ENCODE measurements at places on chromosomes 7 and 10.

DNA sequence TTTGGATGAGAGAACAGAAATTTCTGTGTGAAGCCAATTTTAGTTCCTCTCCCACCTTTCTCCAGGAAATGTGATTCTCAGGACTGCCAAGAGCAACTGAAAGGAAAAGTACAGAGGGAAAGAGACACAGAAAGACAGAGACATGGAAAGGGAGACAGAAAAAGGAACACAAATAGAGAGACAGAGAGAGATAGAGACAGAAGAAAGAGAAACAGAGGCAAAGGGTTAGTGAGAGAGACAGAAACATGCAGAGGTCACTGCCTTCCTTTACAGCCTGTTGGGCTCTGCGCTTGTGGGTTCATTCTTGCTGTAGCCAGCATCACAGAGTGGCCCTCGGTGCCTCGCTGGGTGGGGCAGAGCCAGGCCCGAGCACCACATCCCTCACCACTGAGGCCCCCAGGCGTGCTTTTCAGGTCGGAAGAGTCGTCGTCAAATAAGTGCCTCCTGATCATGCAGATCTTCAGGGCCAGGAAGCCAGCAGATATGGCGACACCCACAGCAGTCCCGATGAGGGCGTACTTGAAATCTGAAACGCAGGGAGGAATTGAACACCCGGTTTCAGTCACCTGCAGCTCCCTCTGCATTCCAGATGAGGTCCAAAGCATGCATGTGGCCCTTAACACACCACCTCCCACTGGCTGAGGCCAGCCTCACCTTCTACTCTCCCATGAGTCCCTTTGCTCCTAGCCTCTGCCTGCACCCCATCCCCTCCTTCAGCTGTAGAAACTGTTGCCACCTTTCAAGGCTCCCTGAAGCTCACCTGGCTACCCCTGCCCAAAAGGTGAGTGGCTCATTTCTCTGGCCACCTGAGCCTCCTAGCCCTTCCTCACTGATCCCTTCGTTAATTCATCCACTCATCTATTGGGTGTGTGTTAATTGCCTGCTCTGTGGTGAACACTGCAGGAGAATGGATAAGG, 21.4 kb downstream of the TMEM273 start:
- no peak for DNase-seq

DNA sequence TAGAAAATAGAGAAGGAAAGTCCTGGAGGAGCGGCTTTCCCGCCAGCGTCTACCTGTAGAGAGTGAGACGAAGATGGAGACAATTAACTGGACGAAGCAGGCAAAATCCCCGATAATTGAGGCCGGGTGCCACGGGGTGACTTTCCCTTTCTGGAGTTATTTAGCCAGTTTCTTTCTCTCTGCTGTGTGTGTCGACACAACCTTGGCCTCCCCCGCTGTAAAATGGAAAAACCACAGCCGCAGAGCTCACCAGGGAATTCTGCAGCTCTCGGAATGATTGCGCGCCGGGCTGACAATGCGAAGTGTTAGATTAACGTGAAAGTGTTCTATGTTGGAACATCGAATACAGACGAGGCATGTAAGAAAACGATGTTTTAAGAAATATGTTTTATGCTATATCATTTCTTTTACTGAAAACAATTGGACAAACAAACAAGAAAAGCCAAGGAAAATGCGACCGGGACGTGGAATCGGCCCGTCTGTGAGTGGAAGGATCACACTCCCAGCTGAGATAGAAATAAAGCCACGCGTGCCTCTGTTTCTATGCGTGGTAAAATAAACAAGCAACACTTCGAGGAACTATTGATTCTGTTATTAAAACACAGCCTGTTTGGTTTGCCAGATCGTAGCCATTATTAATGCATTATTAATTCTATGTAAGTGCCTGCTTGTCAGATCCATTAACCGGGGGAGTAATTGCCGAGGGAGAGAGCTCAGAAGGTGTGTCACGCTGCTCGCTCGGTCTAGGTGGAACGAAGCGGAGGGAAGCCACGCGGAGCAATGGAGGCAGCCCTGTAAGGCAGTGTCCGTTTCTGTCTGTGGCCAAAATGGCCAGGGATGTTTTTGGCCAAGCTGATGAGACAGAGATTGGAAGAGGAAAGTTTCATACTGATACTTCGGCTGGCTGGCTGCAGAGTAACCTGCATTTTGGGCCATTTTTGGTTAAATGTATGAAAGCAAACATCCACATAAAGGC, 129.4 kb downstream of the DNAJB6 start:
- peak; percentile 30 for DNase-seq

DNA sequence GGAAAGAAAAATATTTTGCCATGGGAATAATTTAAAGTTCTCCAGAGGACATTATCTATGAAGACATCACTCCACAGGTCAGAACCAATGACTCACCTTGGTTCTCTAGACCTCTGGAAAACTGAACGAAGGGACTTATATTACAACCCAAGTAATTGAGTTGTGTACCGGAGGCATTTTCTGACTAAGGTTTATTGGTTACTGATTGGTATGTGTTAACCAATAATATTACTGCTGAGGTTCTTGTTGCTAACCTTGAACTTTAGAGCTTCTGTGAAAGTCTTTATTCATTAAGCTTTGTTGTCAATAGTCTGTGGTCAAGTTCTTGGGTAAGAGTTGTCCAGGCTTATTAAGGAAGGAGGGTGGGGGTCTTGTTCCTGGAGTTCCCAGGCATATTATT, 78.1 kb upstream of the MTPN start:
- DNase-seq, result no peak

GRCh38 chr7:6256109-6256483, 16.3 kb downstream of the CYTH3 start:
- DNase-seq, result peak; percentile 60

DNA sequence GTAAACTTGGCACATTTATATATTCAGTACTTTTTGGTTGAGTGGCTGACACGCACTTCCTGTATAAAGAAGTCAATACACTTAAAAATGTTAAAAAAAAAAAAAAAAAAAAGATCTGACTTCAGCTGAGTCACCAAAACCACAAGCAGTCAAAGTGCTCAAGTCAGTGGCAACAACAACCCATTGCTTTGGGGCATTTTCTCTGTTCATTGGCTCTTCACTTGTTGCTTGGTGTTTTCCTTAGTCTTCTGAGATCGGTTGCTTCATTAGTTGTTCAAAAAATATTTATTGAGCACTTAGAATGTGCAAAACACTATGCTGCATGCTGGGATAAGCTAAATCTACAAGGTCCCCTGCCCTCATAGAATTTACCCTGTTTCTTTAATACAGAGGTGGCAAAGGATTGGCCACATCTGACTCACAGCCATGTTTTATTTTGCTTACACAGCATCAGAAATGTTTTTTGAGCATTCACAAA, 63.7 kb downstream of the ZNRF2 start:
- peak; percentile 96 for DNase-seq

DNA sequence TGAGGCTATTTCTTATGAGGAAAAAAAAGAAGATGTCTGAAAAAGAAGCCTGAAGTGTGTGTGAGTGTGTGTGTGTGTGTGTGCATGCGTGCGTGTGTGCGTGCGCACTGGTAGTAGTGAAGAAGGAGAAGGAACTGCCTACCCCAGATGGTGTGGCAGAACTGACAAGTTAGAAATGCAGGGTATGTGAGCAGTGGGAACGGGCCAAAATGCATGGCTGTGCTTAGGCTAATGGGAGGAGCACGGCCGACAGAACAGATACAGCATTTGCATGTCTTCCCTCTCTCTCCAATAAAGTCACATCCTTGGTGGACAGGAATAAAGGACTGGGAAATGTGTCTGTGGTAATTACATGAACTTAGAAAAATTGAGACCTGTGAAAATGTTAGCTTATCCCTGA, 94.3 kb downstream of the IDE start:
- no peak for DNase-seq

DNA sequence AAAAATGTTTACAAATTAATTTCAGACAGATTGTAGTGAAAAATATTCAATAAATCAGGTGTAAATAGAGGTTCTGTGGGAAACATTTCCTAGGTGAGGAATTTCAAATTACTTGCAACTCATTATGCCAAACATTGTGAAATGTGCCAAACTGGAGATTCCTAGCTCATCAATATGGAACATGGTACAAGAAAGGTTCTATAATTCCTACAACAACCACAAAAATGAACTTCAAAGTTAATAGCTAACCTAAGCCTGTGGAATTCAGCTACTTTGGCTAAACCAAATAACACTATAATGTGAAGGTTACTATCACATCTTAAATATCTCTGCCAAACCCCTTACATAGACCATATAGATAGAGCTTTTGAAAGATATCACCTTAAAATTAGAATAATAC, 223.3 kb upstream of the HGF start:
- DNase-seq, result no peak

DNA sequence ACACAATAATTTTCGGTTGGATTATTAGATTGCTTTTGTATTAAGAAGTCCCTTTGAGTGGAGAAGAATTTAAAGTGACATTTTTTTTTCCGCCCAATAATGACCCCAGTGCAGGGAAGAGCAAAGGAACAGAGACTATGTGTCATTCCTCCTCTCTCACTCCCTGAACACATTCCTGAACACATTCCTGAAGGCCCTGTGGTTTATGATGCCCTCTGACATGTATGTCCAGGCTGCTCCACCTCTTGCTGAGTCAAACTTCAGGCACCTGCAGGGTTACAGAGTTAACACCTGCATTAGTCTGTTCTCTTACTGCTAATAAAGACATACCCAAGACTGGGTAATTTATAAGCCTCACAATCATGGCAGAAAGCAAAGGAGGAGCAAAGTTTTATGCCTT, 704.0 kb upstream of the LRRN3 start:
- peak; percentile 70 for DNase-seq
